ENCODE measurements at places on chromosomes 5 and 9.

DNA sequence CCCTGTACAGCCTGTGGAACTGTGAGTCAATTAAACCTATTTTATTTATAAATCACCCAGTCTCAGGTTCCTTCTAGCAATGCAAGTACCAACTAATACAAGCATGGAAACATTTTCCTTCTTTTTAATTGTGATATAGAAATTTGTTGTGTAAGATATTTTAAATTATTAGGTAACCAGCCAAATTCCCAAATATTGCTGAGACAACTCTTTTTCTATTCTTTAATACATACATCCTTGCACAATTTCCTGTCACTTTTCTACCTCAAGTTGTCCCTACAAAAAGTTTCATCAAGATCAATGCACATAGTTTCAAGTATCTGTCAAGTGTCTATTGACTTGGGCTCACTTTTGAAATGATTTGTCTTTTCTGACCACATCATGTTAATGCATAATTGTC, 488.6 kb downstream of the ACTL7B start:
- DNase-seq = no peak

DNA sequence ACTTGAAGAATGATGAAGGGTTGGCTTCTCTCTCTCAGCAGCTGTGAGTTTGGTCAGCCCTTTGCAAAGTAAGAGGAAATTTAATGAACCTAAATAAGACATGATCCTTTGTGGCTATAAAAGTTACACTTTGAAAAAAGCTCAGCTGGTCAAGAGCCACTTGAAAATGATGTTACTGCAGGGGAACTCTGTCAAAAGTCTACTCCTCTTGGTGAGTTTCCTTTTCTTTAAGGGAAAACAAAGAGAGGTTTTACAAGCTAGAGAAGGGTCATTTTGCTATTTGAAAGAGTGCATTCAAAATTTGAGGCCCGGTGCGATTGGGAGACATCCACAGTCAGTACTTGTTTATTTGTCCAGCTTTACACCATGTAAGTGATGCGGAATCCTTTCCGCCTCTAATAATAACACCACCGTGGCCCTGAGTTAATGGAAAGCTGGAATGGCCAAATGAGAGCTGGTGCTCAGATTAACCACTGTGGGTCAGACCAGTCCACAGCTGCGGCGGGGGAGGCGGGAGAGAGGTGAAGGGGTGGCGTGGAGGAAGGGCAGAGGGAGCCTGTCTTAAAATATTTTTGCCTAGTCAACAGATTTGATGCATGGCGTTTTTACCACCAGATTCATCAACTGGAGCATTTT, 404.0 kb downstream of the TLE4 start:
- DNase-seq = no peak

DNA sequence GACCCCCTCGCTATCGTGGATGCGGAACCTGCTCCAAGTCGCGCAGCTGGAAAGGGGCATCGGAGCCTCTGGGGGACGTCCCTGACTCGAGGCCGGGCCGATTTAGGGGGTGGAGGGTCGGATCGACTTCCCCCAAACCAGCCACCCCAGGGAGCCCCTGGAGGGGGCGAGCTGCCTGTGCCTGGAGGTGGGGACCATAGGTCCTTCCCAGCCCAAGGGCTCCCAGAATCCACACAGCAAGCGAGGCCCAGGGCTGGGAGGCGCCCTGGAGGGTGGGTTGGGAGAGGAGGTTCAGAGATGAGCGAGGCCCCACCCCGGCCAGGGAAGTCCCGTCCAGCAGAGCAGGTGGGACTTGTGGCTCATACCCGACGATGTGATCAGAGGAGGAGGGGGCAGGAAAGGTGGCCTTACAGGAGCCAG, 147.6 kb downstream of the GAPVD1 start:
- no peak for DNase-seq

- DNase-seq = no peak
These were observed 277.7 kb downstream of the MSX2 start for GRCh38 chr5:175001876-175002645.

DNA sequence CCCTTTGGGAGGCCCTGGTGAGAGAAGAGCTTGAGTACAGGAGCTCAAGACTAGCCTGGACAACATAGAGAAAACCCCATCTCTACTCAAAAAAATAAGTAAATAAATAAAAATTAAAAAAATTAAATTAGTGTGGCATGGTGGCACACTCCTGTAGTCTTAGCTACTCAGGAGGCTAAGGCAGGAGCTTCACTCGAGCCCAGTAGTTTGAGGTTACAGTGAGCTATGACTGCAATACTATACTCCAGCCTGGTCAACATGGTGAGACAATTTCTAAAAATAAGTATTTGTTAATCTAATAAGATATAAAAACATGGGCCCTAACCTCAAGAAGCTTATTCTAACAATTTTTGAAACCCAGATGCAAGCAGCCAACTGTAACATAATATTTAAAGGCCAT, 7.6 kb downstream of the RNF38 start:
- DNase-seq = no peak

- no peak for DNase-seq
These were observed 10.4 kb upstream of the PPARGC1B start for GRCh38 chr5:149719666-149720065.

- DNase-seq = no peak
These were observed 25.8 kb upstream of the CARNMT1 start for GRCh38 chr9:75053869-75054268.

GRCh38 chr5:17114233-17114632, 103.2 kb upstream of the BASP1 start:
- DNase-seq = no peak

DNA sequence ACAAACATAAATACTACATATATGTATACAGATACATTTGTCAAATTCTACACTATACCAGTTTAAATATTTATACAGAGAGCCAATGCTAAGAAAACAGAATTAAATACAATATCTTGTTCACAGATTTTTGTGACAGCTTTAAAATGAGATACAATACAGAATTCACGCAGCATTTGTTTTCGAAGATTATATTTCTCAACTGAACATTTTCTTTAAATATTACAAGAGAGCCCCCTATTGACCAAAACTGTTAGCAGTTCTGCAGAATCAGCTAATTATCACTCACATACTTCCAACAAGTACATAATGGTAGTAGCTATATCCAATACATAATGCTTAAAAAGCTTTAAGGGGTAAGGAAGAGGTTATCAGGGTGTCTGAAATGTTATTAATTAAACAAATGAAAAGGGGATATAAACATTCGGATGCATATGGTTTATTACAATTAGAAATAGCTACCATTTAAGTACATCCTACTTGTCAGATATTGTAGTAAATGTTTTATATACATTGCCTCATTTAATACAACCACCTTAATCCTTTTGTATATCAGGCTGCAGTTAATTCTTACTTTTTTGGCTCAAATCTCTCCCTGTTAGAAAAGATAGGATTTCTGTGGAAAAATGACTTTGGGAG, 31.7 kb downstream of the ZDHHC21 start:
- no peak for DNase-seq

DNA sequence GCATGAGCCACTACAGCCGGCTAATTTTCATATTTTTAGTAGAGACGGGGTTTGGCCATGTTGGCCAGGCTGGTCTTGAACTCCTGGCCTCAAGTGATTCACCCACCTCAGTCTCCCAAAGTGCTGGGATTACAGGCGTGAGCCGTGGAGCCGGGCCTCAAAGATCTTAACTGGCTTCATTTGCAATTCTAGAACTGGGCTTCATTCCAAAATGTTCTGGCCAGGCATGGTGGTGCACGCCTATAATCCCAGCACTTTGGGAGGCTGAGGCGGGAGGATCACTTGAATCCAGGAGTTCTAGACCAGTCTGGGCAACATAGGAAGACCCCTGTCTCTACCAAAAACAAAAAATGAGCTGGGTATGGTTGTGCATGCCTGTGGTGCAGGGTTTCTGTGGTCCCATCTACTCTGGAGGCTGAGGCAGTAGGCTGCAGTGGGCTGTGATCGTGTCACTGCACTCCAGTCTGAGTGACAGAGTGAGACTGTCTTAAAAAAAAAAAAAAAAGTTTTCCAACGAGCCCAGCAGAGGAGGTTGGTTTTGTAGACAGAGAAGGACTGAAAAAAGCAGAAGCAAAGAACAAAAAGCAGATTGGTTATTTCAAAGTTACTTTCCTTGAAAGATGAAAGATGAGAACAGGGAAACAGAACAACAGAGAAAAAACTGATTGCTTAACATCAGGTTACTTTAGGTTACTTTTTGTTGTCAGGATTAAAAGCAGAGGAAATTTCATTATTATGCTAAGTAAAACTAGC, 78.2 kb downstream of the ANKRD55 start:
- no peak for DNase-seq

DNA sequence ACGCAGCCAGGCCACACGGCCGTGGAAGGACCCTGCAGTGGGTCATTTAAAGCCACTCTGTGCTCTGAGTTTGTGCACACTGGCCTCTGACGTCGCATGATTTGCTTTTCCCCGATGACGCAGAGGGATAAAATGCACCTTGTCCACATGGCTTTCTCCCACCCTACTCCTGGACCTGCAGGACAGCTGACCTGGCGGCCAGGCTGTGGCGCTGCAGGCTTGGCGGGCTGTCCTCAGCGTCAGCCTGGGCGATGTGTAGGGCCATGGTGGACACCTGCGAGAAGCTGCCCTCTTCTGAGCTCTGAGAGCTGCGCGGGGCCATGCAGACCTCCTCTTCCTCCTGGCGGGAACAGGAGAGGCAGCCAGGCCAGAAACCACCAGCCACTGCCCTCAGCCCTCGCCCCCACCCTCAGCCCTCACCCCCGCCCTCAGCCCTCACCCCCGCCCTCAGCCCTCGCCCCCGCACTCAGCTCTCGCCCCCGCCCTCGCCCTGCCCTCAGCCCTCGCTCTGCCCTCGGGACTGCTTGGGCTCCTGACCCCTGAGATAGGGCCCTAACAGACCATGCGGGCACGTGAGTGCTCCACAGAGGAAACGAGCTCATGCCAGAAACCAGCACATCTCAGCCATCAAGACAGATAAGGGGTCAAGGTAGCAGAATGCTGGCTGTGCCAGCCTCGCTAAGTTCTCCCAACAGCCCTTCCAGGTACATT, 20.0 kb upstream of the SCGB3A1 start:
- DNase-seq = no peak

DNA sequence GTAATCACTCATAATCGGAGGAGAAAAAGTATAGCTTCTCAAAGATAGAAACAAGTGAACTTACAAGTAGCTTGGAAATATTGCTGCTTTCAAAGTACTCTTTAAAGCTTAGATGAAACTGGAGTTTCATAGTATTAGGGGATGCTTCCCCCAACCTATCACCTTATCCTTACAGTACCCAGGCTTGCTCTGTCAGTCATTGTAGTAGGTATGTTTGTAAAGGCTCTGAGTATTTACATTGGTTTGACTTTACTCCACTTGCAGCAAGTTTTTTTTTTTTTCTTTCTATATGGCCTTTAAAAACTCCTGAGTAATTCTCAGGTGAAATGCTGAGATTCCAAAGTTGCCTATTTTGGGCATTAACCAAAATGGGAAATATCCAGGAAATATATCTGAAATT, 84.8 kb downstream of the CD180 start:
- no peak for DNase-seq

Measured in GF-D8 (cell line).